Stimulated activated CD8-positive, alpha-beta memory T cell treated with anti-CD3 and anti-CD28 coated beads, Interleukin-4, amount 100 ng/mL, for 1 hour (primary cell): ENCODE measurements at places on chromosomes 7 and 10.

DNA sequence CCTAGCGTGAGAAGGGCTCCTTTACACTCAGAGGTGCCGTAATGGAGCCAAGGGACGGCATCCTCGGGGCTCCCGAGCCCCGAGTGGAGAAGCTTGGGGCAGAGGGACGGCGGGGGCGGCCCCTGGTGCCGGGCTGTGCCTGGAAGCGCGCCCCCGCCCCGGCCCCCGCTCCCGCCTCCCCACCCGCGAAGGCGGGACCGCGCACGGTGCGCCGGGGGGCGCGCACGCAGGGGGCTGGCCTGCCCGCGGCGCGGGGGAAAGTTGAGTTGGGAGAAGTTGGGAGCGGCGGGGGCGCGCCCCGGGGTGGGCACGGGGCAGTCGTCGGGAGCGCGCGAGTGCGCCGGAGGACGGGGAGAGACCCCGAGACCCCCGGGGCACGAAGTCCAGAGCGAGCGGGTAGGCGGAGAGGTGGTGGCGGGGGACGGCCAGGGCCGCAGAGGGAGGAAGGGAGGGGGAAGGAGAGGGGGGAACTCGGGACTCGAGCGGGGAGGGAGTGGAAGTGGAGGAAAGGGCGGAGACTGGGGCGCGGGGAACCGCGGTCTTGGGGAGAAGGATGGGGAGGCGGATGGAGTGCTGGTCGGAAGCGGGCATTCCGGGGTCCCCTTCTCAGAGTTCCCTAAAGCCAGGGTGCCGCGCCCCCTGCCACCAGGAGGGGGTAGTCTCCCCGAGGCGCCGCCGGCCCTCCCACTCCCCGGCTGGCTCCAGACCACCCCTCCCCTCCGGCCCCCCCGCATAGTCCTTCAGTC lies at the start of gene SLC4A2:
SLC4A2 (plus strand) TSS at position 223 of the 746 bp plus-strand sequence. CDS start 2,399 bp downstream, outside the sequence.
- no peak for DNase-seq

GRCh38 chr10:71293446-71294084 lies 25.5 kb upstream of the SLC29A3 start:
- DNase-seq: no peak

DNA sequence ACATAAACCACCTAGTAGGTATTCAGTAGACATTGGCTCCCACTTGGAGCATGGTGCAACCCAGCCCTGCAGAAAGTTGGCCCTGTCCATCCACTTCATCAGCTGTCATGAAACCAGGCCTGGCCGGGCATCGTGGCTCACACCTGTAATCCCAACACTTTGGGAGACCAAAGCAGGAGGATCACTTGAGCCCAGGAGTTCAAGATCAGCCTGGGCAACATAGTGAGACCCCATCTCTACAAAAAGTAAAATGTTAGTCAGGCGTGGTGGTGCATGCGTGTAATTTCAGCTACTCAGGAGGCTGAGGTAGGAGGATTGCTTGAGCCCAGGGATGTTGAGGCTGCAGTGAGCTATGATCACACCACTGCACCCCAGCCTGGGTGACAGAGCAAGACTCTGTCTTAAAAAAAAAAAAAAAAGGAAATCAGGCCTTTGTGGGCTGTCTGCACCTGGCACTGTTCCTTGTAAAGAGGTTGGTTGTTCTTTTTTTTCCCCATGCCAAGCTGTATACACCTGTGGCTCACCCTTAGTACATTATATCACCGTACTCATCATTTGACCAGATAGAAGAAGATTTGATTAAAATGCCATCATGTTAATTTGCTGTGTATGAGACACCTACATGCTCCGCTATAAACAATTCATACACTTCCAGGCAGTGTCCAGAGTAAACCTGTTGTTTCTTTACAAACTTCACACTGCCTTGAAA lies 45.4 kb upstream of the GRID1 start:
- no peak for DNase-seq

GRCh38 chr10:110547139-110547761 lies 20.2 kb upstream of the SMC3 start:
- DNase-seq: no peak

DNA sequence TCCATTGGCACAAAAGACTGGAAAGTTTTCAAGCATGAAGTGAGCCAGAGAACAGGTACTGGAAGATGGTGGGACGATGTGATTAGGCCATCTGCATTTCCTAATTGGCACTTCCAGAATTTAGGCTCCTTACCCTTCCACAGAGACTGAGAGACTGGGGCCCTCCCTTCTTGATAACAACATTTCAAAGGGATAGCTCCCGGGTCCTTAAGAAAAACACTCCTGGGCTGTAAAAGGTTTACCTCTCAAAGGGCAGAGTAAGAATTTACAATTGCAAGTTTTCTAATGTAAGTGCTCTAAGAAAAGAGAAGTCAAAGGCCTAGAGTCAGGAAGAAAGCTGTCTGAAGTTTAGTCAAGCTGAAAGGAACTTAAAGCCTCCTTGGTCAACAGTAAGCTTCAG lies 559.5 kb upstream of the C7orf33 start:
- no peak for DNase-seq

DNA sequence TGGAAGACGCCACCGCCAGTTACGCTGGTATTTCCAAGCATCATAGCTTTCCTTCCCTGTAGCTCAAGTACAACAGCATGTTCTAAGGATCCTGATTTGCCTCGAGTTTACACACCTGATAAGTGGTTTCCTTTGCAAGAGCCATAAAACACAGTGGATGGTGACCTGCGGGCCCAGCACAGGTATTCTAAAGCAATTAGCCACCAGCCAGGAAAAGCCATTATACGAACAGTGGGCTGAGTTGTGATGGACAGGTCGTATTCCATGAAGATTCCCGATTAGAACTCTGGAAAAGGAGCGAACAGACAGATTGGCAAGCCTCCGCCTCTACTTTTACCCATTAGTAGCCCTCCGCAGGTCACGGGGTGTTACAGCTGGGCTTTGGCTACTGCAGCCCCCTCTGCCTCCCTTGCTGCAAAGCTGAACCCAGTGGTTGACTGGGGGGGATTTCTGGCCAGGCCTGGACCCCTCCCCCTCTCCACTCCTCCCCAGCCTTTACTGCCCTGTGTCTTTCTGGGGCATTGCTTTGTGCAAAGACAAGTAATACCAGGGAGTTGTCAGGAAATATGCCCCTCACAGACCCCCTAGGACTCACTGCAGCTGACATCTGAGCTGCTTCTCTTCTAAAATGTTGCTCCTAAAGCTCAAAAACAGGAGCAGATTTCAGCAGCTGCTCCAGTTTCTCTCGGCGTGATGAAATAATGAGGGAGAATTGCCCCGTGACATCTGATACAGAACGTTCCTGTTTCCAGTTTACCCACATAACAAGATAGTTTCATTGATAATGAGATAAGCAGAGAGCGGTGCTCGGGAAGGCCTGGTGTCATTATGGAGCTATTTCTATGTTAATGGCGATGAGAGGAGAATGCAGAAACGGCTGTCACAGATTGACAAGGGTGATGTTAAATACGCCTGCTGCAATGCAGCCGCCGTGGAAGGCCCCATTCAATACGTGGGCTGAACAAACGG lies 214.4 kb downstream of the CCSER2 start:
- DNase-seq: no peak

DNA sequence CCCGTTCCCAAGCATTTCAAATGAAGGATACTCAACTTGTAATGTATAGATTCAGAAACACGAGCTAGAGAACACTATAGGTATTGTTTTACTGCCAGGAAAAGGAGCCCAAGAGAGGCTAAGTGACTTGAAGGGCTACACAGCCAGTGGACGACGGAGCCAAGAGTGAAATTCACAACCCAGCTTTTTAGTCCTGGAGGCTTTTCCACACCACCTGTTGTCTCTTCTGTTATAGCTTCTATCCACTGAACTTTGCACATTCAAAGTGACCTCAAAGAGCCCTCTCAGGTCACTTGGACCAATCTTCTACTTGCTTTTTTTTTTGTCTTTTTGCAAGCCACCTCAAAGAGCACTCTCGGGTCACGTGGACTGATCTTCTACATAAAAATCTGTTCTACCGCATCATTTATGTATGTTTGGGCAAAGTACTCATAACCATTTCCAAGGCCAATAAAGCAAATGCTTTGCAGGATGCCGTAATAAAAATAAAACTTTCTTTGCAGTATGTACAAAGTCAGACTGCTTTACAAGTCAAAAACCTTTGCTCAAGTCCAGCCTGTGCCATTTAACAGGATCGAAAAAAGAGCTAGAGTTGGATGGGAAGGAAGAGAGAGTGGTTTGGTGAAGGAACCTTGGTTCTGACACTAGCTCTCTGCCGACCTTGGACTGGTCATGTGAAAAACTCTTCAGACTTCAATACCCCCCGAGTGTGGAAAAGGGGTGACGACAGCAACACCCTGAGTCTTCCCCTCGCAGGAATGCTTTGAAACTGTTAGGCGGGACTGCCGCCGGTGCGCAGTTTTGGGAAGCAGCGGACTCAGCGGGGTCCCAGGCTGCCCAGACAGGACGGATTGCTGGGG lies 821 bp downstream of the SLC35B4 start:
- DNase-seq: no peak

DNA sequence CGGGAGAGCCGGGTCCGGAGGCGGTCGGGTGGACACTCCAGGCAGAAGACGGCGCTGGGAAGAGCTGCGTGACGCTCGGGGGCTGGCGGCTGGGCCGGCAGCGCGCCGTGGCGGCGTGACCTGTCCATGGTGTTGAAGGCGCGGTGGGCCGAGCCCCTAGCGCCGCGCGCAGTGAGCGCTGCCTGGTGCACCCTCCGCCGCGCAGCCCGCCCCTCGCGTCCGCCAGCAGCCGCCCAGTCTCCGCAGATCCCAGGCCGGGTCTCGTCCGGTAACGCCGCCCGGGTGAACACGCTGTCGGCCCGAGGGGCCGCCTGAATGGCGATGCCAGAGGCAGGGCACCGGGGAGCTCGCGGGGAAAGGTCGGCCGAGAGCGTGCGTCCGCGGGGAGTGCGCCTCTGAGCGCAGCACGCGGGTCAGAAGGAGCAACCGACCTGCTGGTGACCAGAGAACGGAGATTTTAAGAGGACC lies 657 bp upstream of the TMEM178B start:
- no peak for DNase-seq

DNA sequence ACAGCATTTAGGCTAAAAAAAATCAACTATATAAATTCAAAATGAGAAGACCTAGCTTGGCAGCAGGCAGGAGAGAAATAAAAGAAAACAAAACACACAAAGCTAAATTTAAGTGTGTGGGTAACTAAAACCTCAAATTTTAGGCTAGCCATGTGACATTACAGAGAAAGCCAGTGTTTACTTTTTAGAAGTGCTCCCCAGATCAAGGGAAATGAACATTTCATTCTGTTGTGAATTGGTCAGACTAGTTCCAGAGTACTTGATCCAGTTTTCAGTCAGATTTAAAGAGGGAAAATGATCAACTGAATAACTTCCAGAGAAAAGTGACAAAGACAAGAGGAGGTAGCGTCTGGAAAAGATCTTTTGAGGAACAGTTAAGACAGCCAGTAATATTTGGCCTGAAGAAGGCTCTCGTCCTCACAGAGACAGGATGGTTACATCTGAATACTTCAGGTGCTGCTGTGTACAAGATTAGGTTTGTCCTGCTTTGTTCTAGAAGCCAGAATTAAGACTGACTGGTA lies 563.4 kb downstream of the KCNMA1 start:
- no peak for DNase-seq

DNA sequence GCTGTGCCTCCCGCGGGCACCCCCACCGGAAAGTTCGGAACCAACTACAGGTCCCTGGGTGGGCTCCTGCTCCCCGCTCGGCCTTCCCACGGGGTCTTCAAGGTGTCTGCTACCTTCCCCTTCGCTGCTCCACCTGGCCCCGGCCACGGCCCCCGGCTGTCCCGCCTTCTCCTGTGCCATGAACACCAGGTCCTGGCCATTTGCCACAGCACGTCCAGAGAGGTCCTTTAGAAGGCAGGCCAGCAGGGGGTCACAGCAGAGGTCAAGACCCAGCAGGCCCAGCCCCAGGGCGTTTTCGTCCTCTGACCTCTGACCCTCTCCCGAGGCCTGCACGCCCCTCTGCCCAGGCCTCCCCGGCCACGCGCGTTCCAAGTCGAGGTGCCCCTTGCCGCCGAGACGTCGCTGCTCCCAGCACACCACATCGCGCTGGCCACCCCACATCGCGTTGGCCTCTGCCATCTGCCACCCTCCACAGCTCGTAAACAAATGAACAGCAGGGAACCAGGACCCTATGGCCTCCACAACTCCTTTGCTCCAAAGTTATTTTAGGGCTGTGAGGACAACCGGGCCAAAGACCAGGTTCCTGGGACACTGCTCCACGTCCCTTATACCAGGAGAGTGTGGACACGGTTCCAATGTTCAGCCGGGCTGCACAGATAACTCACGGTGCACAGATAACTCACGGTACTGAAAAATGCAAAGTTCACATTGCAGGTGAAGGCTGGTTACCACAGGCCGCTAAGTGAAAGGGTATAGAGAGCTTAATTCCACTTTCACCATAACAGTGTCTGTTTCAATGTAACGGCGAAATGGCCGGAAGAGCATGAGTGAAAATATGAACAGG lies 74.3 kb downstream of the CFAP46 start:
- DNase-seq: no peak
